ENCODE measurements at places on chromosomes 12 and 14. TPM values are rescaled to one million over a fixed set of nuclear protein-coding genes. Genes with fewer than 3 reads are reported as not detected.

The ARMH4 gene
- total RNA-seq: not detected

DNA sequence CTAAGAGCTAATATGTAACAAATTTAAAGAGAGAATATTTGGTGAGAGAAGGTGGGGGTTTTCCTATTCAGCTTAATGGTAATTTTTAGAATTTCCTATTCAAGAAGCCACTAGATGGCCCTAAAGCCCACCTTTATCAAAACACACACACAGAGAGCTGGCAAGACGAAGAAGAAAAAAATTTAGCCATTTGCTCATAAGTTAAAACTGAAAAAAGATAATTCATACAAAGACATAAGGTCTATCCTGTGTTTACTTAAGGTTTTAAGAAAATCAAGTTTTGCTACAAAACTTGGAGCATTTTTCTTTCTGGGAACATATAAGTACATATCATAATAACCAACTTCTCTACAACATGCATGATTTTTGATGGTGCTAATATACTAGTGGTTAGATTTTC lies 46.8 kb upstream of the PCED1B start:
- no peak overlapping the region for H3K4me3 ChIP-seq
- no peak for DNase-seq
- H3K36me3 ChIP-seq: no peaks in the 10 kb centered on the region

DNA sequence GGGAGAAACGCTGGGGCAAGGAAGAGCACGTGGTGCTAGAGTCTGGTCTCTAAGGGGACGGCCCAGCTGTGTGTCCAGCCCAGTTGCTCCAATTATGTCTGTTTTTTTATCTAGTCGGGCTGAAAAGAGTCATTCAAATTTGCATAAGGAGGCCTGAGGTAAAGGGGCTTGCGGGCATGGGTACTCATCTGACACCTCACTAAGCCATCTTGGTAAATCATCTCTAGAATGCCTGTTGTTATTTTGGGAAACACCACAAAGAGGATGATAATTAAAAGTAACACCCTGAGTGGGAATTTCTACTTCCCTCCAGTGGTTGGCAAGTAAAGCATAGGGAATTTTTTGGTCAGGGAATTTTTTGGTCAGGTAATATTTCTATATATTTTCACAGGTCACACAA lies 196.1 kb upstream of the ALG10B start:
- no peaks in the 10 kb centered on the region for H3K4me1 ChIP-seq
- no peak overlapping the region for H3K4me3 ChIP-seq
- H3K36me3 ChIP-seq: no peaks in the 10 kb centered on the region
- no peaks in the 10 kb centered on the region for H3K27me3 ChIP-seq
- no peak overlapping the region for H3K27ac ChIP-seq

- no peak overlapping the region for H3K27ac ChIP-seq
- H3K27me3 ChIP-seq: peaks cover 9% of the 10 kb centered on the region
- peaks cover 19% of the 10 kb centered on the region for H3K4me1 ChIP-seq
- no peak for DNase-seq
- no peaks in the 10 kb centered on the region for H3K36me3 ChIP-seq
Observed at GRCh38 chr14:76990084-76990483, 38.4 kb downstream of the IRF2BPL start.

- DNase-seq: no peak
- H3K27ac ChIP-seq: peak overlapping the region; percentile 98
- H3K4me3 ChIP-seq: no peak overlapping the region
- H3K27me3 ChIP-seq: no peaks in the 10 kb centered on the region
Observed at GRCh38 chr12:54936736-54937135, 47.8 kb downstream of the TESPA1 start.

Measured in activated CD4-positive, alpha-beta memory T cell treated with anti-CD3 and anti-CD28 coated beads, Interleukin-2, amount 10 ng/mL, durations not matched to agents 7 days and 5 days (primary cell).